ENCODE measurements at places on chromosomes 6 and 20.

- no peak for DNase-seq
Measured at GRCh38 chr20:3876676-3877075, 12.5 kb upstream of the PANK2 start.

GRCh38 chr20:32978009-32978335 is 26.3 kb downstream of the SUN5 start:
- DNase-seq, result peak; percentile 22

GRCh38 chr20:3072530-3073250 is 1.3 kb downstream of the OXT start:
- no peak for DNase-seq

GRCh38 chr6:22943327-22943726 is 374.0 kb downstream of the HDGFL1 start:
- DNase-seq, result no peak

GRCh38 chr20:35191419-35192117 is 19.7 kb downstream of the PROCR start:
- DNase-seq, result no peak

GRCh38 chr6:45483021-45483420 is 105.3 kb upstream of the SUPT3H start:
- DNase-seq, result no peak

- no peak for DNase-seq
Measured at GRCh38 chr20:62266340-62266739, 28.0 kb downstream of the OSBPL2 start.

DNA sequence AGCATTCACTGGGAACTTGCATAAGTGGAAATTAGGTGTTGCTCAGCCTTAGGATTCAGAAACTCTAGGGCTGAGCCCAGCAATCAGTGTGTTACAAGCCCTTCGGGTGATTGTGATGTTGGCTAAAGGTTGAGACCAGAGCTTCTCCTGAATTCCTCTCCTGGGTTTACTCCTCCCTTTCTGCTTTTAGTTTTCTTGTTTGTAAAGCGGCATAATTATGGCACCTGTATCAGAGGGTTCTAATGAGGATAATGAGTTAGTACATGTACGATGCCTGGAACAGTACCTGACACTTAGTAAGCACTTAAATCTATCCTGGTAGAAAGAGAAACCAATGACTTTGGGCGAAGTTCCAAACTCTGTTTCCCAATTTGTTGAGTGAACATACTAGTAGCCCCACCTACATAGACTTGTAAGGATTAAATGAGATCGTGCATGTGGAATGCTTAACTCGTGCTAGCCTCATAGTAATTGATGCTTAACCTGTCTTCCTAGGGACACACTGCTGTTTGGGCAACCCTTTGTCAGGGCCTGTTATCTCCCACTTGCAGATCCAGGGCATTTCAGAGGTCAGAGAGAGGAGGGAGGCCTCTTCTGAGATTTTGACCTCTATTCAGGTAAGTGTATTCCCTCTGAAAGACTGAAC is 932 bp upstream of the EZR start:
- no peak for DNase-seq

DNA sequence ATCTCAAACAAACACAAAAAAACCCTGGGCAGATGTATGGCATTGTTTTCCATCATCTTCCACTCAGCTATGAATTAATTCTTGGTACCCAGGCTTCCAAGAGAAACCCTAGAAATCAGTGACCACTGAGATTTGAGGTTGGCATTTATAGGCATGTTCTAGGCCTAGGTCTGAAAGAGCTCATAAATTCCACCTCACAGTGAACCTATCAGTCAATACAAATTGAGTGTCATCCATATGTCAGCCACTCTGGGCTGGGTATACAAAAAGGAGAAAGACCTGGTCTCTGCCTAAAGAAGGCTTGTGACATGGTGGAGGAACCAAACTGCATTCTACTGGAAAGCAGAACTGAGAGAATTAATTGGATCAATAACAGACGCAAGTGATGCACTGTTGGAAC is 30.2 kb downstream of the C20orf173 start:
- no peak for DNase-seq

DNA sequence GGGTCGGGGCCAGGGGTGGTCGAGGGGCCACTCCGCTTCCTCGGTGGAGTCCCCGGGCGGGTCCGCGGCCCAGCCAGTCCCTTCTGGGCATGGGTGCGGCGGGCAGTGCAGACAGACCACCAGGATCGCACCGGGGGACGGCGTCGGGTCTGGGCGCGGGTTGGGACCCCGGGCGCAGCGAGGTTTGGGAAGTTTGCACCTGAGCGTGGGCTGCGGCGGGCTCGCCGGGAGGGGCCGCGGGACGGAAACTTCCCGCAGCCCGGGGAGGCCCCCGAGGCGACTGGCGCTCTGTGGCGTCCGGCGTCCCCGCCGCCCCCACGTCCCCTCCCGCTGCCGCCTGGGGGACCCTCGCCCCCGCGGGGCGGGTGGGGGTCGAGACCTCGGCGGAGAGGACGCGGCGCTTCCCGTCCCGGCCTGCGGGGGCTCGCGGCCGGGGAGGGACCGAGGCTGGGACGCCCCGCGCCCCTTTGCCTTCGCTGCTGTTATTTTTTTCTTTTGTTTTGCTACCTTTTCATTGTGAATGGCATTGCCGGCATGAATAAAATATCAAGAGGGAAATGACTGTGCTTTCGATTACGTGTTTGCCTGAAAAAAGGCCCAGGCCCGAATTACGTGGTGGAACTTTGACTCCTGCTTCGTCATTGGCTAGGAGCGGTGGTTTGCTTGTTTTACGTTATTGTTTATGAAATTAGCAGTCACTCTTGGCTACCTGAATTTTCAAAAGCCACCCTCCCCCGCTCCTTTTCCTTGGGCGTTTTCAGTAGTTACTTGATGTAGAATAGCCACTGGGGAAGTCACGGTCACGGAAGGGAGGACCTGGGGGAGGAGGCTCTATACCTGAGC is 703 bp downstream of the SNX9 start:
- DNase-seq, result peak; percentile 77

DNA sequence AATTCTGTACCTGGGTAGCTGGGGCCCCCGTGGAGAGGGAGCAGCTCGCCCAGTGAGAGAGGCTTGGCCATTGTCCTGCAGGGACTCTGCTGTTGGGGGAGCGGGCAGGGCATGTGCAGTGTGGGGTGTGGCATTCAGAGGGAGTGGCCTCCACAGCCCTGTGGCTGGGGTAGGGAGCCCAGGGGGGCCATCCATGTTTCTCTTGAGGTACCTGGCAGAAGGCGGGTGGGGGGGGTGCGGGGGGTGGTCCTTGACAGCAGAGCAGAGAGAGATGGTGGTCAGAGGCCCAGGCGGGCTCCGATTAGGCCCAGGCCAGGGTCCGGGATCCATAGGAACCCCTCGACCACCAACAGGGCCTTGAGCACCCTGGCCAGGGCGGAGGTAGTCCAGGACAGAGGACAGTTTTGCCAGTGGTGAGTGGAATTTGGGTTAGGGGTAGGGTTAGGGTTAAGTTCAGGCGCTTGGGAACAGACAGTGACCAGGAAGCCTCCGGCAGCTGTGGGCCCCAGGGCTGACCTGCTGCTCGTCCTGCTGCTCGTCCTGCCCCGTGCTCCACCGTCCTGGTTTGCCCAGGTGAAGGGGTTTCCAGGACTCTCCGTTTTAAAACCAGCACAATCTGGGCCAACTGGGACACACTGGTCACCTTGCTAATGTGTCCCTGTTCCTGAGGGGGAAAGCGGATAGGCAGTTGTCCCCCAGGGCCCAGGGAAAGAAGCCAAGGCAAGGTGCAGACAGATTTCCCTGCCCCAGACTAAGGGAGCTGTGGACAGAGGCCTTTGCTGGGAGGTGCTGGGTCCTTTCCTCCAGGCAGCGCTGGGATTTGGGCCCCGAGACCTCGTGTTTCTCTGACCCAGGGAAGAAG is 24.8 kb upstream of the MYT1 start:
- no peak for DNase-seq

DNA sequence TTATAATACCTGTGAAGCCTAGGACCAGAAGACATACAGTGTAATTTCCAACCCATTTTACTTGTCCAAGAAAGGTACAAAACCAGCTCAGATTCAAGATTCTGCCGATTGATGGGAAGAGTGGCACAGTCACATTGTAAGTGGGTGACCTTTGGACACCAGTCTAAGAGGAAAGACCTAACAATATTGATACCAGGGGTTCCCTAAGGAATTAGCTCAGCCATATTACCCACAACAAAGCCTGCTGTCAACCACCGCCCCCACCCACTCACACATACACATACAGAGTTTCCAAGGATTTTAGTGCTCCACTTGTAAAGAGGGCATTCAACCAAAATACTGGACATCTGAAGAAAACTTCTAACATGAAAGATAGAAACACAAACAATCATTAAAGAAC is 27.9 kb upstream of the TMEM181 start:
- no peak for DNase-seq

DNA sequence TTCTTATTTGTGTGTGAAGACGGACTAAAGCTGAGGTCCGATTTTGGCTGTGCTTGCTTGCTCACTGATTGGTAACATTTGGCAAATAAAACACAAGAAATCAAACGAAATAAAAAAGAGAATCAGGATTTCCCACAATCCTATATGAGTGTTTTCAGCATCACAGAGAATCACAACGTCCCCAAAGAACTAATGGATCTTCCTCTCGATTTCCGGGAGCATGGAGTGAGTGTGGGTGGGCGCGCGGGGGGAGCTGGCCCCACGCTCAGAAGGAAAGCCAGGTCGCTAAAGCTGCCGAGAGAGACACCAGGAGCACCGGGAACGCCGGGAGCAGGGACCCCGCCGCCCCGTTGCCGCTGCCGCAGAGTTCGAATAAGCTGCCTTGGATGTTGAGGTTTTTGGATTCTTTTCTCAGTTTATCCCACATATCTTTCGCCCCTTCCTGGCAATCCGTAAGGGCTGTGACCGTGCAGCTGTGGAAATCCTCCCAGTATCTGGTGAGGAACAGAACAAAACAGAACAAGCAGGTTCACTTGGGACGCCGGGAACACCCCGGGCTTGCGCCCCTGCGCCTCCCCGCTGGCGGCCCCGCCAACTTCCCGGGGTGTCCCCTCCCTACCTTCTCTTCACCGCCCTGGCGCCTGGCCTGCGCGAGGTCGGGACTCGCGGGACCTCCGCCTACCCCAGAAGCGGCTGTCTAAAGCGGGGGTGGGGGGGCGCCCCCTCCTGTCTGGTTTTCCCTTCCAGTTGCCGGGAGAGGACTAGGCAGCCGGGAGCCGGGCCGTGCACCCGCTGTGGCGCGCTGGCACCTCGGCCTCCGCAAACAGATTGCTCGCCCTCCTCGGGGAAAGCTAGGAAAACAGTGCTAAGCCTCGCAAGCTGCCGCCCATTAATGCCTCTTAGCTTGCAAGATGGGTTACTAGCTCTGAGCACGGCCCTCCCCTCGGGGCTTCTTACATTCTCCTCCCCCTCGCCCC is 7.7 kb downstream of the NRN1 start:
- DNase-seq, result no peak

DNA sequence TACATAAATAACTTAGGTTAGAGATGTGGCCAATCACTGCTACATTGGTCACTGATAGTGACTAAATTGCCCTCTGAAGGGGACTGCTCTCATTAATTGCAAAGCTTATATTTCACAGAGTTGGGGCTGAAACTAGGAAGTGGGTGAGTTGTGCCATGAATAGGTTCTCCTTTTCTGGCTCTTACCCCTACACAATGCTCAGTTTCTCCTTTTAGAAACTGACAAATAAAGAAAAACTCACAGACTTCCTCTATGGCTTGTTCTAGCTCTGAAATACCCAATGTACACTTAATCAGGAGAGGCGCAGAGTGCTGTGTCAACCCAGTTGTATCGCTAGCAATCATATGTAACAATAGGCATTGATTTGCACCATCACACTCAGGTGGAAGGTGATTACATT is 41.2 kb upstream of the PROKR2 start:
- DNase-seq, result no peak

DNA sequence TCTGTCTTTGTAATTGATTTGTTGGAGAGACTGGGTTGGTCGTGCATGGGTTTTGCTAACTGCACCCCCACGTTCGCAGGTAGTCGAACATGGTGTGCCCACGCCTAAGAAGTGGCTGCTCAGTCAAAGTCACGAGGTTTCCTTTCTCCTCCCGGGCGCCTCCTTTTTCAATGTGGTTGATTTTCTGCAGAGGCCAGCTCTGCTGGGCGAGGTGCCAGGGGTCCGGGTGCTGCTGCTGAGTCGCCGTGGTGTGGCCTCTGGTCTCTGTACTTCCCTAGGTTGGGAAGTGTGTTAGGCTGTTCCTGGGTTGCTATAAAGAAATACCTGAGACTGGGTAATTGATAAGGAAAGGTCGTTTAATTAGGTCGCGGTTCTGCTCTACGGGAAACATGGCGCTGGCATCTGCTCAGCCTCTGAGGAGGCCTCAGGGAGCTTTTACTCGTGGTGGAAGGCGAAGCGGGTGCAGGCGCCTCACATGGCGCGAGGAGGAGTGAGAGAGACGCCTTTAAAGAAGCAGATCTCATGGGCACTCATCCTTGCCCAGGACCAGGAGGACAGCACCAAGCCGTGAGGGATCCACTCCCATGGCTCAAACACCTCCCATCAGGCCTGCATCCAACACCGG is 14.1 kb downstream of the OSBPL2 start:
- DNase-seq, result no peak

- DNase-seq, result no peak
Measured at GRCh38 chr20:38878866-38879265, 47.4 kb upstream of the FAM83D start.

DNA sequence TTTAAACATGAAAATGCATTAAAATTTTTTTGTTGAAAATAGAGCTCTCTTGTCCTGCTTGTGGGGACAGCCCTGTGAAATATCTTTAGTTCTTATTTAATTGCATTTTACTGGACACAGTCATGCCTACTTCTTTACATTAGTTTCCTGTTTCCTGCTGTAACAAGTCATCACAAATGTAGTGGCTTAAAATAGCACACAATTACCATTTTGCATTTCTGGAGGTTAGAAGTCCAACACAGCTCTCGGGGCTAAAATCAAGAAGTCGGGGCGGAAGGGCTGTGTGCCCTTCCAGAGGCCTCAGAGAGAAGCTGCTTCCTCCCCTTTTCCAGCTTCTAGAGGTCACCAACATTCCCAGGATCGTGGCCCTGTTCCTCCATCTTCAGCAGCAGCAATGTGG is 29.4 kb downstream of the PNLDC1 start:
- DNase-seq, result no peak

- no peak for DNase-seq
Measured at GRCh38 chr20:47011984-47012383, 117.3 kb downstream of the EYA2 start.

GRCh38 chr6:43149265-43149664 is 21.8 kb upstream of the SRF start:
- DNase-seq, result no peak
